A549 treated with Hydrocortisone at 1 μM for 4 hours (cell line): ENCODE measurements at places on chromosomes 1 and 21. TPM values are rescaled to one million over a fixed set of nuclear protein-coding genes. Genes with fewer than 3 reads are reported as not detected.

Gene MCOLN3
- 3.5 to 4.4 TPM (median 3.8 TPM) in 5 replicates for total RNA-seq

Gene PPM1J
- 0.86 to 1.2 TPM (median 0.99 TPM) in 5 replicates for total RNA-seq

Gene VN1R5
- total RNA-seq, result not detected in 5 replicates

Gene APCS
- total RNA-seq, result not detected in 5 replicates

Gene APP
- 257 to 344 TPM (median 285 TPM) in 5 replicates for total RNA-seq

Gene SUSD4
- 0.57 to 0.91 TPM (median 0.77 TPM) in 5 replicates for total RNA-seq
